Hematopoietic multipotent progenitor cell treated with erythropoietin and hydrocortisone succinate and interleukin-3 and kit ligand, for 15 days (in vitro differentiated cells): ENCODE measurements at places on chromosomes 7 and 10.

- DNase-seq: no peak
Observed at GRCh38 chr10:95214793-95215192, 20.8 kb downstream of the ACSM6 start.

- no peak for DNase-seq
Observed at GRCh38 chr10:28676326-28676967, 874 bp upstream of the BAMBI start.

DNA sequence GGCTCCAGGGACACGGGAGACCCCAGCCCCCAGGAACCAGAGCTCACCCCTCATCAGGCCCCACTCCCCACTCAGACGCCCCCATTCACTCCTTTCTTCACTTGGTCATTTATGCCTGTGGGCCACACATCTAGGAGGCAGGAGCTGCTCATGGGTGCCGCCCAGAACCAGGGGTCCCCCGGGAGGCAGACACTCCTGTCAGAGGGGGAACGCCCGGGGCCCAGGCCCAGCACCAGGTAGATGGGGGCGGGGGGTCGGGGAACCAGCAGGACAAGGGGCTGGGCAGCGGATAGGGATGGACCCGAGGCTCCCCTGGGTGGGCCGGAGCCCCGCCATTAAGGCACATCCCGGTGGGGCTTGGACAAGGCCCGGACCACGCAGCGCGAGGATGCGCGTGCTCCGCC is 11.8 kb downstream of the CALY start:
- no peak for DNase-seq

DNA sequence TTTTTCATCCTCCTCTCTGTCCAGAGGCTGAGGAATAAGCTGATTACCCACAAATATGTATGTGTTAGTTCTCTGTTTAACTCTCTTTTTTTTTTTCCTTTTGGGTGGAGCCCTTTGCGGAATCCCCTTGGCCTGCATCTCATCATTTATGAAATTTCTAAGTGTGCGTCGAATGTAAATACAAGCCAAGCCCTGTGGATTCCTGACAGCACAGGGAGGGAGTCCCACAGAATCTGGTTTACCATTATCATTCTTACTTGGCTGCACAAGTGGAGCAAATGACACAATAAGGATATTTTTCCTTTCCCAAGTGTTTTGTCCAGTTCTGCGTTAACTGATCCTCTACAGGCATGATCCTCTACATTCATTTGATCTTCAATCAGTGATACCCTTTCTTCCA is 11.4 kb downstream of the STK31 start:
- no peak for DNase-seq

DNA sequence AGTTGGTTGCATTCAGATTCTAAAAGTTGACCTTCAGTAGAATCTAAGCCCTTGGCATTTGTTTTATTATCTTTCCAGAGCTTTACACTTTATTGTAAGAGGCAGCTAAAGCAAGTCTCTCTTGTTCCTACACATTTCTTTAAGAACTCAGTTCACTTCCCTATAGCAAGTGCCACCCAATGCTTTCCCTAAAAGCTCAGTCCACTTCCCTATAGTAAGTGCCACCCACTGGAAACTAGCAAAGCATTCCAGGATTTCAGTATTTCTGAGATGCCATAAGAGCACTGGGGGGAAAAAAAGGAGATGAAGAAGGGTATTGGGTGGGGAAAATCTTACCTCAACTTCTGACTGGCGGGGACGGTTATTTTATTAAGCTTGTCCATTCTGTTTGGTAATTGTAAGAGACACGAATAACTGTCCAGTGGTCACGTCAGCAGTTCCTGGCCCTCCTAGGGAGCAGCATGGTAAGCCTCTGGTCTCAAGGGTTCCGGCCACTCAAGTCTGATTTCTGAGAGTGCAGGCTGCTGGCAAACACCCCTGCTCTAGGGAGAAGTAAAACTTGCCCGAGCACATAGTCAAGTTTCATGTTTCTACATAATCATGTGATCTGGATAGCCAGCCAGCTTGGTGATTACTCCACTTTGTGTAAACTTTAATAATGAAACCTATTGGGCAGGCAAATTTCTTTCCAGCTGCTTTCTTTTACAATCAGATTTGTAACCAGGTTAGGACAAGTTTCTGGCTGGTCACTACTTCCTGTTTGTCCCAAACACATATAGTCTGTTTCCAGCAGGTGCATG is at the start of gene BLNK:
BLNK (minus strand) TSS at position 554 of the 800 bp plus-strand sequence; CDS start at position 383, 171 bp downstream.
- no peak for DNase-seq

DNA sequence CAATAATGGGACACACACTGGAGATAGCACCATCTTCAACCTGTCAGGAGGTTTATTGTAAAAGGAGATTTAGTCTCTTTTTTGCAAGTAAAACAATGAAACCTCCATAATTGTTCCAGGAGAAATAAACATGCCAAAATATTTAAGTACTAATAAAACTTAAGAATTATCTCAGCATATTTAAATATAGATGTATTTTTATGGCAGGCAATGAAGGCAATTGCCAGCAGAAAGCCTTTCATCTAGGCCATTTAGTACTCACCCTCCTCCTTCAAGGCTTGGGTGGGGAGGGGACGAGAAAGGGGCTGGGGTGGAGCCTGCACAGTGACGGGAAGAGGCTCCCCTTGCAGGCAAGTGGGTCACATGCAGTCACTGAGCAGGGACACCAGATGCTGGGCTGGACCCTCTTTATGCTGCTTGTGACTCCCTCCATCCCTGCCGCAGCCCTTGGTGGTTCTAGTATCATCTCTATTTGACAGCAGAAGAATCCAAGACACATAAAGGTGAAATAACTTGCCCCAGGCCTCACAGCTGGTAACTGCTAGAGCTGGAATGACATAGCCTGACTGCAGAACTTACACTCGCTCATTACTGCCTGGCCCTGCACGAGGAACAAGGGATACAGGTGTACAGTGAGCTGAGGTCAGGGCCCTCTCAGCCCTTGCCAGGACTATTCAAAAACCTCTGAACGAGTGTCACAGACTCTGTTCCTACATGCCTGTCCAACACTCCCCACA is 449.5 kb upstream of the ZMIZ1 start:
- DNase-seq: no peak

DNA sequence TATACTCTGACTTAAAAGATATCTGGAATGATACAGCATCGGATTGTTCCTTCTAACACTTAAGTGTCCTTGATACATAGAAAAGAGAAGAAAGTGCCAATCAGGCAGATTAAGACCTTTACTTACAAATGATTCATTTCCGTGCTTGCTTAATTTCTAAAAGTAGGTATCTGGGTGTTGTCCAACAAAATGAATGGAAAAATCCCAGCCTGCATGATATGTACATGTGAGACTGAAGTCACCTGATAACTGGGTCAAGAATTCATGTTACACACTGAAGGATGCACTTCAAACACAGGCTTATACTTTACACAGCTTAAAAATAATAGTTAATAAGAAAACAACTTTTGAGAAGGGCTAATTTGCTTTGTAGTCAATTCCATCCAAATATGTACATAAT is 25.2 kb upstream of the PLXDC2 start:
- DNase-seq: no peak

- DNase-seq: no peak
Observed at GRCh38 chr7:142697270-142697669, 52.0 kb upstream of the PRSS1 start.

- no peak for DNase-seq
Observed at GRCh38 chr7:128091106-128091505, 59.9 kb upstream of the LRRC4 start.

- DNase-seq: no peak
Observed at GRCh38 chr10:81303656-81304055, 571.3 kb upstream of the NRG3 start.

DNA sequence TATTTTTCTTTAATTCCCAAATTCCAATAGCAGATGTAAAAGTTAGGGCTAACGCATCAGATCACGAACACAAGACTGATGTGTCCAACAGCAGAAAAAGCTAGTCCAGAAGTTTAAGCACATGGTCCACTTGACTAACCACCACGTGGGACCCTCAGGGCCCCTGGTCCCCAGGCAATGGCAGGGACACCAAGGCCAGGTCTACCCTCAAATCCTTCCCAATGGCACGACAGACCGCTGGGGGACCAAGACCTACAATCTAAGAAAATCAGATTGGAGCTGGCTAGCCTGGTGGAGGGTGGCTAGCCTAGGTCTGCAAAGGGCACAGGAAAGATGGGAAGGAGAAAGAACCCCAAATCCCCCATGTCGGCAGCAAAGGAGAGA is 1.5 kb downstream of the GIGYF1 start:
- DNase-seq: no peak

GRCh38 chr10:43870968-43871439 is 222.3 kb upstream of the ZNF32 start:
- no peak for DNase-seq

DNA sequence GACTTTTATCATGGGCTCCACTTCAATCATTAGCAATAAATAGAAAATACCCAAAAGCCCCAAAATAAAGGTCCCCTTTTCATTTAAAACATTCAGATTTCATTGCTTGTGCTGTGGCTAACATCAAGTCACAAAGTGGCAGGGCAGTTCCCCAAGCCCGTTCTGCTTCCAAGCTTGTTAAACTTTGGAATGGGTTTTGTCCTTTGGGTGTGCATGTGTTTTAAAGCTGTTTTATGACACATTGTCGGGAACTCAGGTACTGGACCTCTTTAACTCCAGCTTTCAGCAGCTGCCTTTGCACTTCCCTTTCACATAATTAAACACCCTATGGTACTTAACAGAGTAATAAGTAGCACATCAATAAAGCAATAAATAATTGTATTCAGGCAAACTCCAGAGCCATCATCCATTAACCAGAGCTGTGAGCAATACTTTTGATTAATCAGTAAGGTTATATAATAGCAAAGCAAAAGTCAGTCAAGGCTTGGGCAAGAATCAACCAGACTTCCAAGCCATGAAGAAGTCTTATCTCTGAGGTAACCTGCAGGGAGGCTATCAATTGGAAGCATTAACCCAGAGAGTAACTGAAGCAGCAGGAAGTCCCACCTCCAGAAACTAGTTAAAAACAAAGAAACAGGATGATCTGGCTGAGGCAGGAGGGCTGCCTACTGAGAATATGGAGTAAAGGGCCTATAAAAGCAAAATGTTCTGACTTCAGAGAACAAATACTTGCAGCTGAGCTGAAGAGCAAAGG is 56.1 kb upstream of the ARID5B start:
- DNase-seq: no peak

GRCh38 chr10:5537684-5538083 is 12.9 kb downstream of the CALML3 start:
- no peak for DNase-seq

DNA sequence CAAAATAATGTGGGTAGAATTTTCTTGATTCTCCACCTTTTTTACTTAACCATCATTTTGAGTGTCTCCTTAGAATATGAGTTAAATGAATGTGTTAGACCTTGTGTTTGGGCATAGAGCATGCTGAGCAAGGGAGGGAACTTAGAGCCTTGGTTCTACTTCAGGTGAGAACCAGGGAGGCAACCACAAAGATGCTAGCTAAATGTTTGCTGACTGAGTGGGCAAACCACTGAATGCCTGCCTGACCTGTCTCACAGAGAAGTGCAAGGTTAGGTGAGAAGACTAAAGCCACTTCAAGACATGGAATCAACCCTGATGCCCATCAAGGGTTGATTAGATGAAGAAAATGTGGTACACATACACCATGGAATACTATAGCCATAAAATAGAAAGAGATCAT is 242.6 kb upstream of the ZNF32 start:
- DNase-seq: no peak

DNA sequence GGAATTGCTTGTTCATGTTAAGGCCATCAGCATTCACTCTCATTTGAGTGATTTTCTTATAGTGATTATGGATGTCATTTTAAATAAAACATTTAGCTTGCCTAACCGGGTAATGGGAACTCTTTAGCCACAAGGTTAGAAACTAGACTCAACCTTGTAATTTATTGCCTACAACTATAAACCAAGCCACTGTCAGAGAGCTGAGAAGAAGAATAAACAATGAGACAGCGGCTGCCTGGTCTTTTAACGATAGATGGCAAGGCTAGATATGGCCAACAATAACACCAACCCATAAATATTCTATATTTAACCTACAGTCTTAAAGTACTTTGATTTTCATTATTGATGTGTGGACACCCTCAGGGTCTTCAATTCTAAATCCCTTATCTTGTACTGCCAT is 27.8 kb upstream of the INHBA start:
- no peak for DNase-seq

DNA sequence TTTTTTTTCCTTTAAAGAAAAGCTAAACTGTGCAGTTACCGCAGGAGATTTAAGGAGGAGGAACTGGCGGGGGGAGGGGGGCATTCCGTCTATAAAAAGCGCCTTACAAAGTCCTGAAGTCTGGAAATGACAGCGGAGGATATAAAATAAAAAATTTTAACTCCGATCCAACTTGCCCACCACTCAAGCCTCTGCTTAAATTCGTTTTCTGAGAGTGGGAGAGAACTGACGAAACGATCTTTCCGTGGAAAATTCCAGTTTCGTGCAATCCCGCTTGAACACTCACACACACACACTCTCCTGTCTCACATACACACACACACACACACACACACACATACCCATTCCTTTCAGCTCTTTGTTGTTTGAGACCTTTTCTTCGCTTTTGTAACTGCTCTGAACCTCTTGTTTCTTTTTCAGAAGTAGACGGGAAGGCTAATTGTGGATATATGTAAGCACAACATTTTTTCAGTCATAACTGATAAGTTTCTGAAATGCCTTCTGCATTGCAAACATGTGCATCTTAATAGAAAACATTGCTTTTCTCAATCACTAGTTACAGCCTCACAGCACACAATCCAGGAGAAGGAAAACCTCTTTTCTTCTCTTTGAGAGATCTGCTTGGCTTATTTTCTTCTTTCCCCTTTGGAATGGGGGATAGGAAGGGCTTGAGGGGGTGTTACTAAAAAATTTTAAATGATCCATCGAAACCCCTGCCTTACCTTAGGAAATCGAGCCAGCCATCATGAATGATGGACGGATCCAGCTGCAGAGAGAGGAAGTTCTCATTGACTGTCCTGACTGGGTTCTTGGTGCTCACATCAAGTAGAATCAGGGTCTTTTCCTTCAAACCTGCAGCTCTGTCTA is 628 bp downstream of the HPSE2 start:
- DNase-seq: no peak

- no peak for DNase-seq
Observed at GRCh38 chr7:91973639-91974038, 33.0 kb downstream of the AKAP9 start.

GRCh38 chr7:77391230-77391629 is 24.9 kb downstream of the GSAP start:
- no peak for DNase-seq

GRCh38 chr7:34036051-34036920 is 130.9 kb downstream of the BMPER start:
- no peak for DNase-seq

- no peak for DNase-seq
Observed at GRCh38 chr10:92688927-92689662, 660 bp upstream of the HHEX start.
